Pericardium fibroblast (primary cell): ENCODE measurements at places on chromosomes 16 and 17. TPM values are rescaled to one million over a fixed set of nuclear protein-coding genes. Genes with fewer than 3 reads are reported as not detected.

Gene TMEM107
- 9.6 and 16.7 TPM in 2 replicates for total RNA-seq

Gene TBX4
- total RNA-seq: not detected in 2 replicates

Gene ACE
- total RNA-seq: 22.8 and 41.0 TPM in 2 replicates

Gene SPN
- total RNA-seq: not detected in 2 replicates

Gene OR1G1
- not detected in 2 replicates for total RNA-seq

Gene HSD17B2
- total RNA-seq: not detected in 2 replicates

Gene GLTPD2
- not detected in 2 replicates for total RNA-seq

Gene PYDC1
- not detected in 2 replicates for total RNA-seq

Gene CDK5R1
- 0.51 and 1.1 TPM in 2 replicates for total RNA-seq

Gene GLYR1
- 23.7 and 31.3 TPM in 2 replicates for total RNA-seq

Gene SPNS2
- total RNA-seq: 7.7 and 8.5 TPM in 2 replicates

Gene CLEC19A
- not detected in 2 replicates for total RNA-seq

Gene NACA2
- total RNA-seq: not detected in 2 replicates

Gene GP1BA
- total RNA-seq: not detected in 2 replicates

Gene EDC4
- total RNA-seq: 37.6 TPM in 2 replicates

Gene ABCC1
- total RNA-seq: 17.2 and 24.8 TPM in 2 replicates

Gene ENPP7
- total RNA-seq: not detected in 2 replicates

Gene EPN3
- 0.23 and 0.51 TPM in 2 replicates for total RNA-seq
